ENCODE measurements at places on chromosomes 1 and 21.

DNA sequence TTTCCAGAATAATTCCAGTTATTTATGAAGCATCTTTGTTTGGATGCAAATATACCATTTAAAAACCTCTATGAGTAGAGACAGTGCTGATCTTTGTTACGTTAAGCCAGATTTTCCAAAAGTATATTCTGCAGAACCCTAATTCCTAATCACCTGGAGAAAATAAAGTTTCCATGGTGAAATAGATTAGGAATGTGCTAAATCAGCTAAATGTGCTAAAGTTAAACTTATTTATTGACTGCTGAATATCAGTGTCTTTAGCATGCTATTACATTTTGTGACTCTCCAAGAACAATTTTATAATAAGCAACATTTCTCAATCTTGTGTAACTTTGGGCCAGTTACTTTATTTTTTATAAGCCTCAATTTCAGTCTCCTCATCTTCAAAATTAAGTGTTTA is 196.3 kb upstream of the NFIA start:
- no peak for DNase-seq

DNA sequence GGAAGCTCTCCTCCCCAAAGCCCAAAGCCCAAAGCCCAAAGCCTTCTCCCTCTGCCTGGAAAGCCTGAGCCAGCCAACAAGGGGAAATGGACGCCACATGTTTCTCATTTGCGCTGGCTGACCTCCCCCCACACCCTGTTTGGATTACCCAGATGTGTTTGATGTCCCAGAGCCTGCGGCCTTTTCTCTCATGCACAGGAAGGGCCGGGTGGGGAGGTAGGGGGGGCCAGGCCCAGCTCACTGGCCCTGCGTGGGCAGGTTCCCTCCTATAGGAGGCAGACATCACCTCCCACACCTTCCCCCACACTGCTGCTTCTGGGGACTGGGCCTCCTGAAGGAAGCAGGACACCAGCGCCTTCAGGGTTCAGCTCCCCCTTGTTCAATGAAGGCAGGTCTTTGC is 116.3 kb downstream of the NAV1 start:
- DNase-seq, result no peak

DNA sequence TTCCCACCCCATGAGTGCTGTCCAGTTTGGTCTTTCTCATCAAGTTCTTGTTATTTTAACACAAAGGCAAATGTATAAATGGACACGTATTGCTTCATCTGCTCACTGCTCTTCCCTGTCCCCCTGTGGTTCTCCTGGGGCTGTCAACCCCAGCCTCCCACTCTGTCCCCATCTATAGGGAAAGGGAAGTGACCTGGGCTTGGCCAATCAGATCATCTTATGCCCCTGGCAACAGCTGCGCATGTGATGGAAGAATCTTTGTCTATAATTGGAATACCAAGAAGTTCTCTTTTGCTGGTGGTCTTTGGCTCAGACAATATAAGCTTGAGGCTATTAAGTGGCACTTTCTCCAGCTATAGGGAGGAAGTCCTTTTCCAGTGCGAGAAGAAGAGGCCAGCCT is 4.7 kb upstream of the CCSAP start:
- DNase-seq, result no peak

- DNase-seq, result no peak
Measured at GRCh38 chr1:54559771-54560231, 11.8 kb downstream of the ACOT11 start.

DNA sequence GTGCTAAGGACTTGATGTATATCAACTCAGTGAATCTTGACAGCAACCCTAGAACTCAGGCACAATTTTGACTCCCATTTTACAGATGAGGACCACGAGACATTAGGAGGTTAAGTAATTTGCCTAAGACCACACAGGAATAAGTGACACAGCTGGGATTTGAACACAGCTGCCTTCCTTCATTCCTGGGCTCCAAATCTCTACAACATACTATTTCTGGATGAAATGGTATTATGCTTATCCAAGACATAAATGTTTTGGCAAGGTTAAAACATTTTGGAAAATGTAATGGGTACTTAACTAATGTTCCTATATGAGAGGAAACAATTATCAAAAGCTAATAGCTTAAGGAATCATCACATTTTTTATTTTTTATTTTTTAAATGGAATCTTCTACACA is 4.8 kb downstream of the CLDN8 start:
- no peak for DNase-seq

- peak; percentile 58 for DNase-seq
Measured at GRCh38 chr1:207424570-207425131, 29.5 kb upstream of the CR2 start.

- DNase-seq, result no peak
Measured at GRCh38 chr1:100188617-100189016, 10.6 kb upstream of the LRRC39 start.

- peak; percentile 90 for DNase-seq
Measured at GRCh38 chr1:221632072-221632471, 109.8 kb downstream of the DUSP10 start.

- DNase-seq, result no peak
Measured at GRCh38 chr1:231317306-231318014, 20.2 kb downstream of the EXOC8 start.

DNA sequence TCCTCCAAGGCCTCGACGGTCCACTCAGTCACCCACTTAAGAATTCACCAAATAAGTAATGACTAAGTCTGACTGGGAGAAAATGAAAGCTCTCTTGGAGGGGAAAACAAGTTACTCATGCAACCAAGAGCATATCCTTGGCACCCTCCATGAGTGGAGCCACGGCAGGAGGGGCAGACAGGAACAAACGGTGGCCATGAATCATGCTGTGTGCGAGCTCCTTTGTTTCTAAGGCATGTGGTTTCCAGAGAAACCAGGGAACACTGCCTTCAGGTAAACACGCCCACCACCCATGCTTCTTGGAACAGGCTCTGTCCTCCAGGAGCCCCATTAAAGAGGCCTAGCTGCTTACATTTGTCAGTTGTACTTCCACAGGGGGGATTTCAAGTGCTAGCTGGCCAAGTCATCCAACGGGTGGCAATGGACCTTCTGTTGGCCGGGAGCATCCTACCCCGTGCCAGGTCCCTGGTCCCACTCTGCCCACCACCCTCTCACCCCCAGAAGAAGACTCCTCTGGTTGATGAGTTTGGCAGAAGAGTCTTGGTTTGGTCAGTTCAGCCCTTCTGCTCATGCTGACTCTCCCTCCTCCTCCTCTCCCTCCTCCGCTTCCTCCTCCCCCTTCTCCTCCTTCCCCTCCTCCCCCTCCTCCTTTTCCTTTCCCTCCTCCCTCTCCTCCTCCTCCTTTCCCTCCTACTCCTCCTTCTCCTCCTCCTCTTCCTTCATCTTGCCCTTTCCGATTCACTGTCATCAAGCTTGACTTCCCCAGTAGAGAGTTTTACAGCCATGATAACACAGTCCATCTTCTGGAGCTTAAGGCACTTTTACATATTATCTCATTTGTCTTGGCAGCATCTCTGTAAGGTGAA is 107.6 kb downstream of the CCDC185 start:
- DNase-seq, result no peak

DNA sequence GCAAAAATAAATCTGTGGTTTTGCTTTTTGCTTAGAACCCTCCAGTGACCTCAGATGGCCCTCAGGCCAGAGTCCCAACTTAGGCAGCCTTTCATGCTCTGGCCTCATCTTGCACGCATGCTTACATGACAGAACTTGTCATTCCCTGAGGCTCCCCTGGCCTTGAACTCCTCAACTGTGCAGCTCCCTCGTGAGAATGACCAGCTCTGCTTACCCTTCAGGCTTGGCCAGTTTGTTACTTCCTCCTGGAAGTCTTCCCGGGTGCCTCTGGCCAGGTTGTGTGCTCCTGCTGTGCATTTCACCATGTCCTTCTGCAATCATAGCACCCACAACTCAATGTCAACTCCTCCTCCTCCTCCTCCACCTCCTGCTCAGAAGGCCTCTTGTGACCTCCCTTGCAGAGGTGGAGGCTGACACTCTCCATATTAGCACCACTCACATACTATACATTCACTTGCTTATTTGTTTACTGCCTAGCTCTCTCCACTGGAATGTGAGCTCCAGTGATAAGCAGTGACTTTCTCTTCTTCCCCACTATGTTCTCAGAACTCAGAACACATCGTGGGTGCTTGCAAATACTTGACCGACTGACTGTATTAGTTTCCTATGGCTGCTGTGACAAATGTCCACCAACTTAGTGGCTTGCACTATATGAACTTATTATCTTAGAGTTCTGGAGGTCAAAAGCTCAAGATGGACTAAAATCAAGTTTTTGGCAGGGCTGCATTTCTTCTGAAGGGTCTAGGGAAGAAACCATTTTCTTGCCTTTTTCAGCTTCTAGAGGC is 41.9 kb downstream of the RCSD1 start:
- DNase-seq, result no peak

- DNase-seq, result peak; percentile 68
Measured at GRCh38 chr1:206933333-206933945, 11.7 kb upstream of the FCMR start.

- DNase-seq, result peak; percentile 66
Measured at GRCh38 chr1:2003541-2004131, at the start of gene CFAP74. CFAP74 (minus strand) TSS chr1:2003786; CDS start chr1:1990956, 12,830 bp downstream.

DNA sequence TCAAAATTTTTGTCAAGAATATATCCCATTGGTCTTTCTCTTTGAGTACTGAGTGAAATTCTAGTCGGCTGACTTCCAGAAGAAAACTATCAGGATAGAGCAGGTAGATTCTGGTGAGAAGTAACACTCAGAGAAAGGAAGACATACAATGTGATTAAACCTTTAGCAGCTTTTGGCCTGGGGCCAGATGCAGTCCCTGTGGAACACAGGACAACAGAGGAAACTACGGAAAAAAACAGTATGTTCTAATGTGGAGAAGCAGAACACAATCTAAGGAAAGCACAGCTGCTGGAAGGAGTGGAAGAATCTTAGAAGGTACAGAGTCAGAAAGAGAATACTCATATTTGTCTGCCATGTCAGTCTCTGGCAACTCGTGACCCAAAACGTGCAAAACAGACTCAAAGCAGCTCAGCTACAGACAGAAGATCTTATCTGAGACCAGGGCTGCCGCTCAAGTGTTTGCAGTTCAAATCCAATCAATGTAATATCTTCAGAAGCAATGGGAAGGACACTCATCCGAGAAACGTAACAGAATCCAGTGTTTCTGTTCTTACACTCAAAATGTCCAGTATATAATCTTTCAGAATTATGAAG is 283.8 kb downstream of the MRPL39 start:
- DNase-seq, result no peak

DNA sequence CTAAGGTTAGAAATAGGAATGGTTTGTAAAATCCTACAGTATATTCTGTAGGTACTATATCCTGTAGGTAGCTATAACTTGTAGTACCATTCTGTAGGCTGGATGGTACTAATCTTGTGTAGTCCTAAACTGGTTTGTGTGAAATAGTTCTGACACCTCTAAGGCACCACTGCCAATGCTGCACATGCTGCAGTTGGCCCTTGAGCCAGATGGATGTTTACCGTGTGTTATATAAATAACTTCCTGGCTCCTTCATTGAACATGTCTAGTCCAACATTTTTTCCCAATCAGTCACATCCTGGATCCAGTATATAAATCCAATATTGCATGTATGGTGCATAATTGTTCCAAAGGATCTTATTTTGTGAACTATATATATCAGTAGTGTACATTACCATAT is 89.5 kb upstream of the GNG4 start:
- no peak for DNase-seq

DNA sequence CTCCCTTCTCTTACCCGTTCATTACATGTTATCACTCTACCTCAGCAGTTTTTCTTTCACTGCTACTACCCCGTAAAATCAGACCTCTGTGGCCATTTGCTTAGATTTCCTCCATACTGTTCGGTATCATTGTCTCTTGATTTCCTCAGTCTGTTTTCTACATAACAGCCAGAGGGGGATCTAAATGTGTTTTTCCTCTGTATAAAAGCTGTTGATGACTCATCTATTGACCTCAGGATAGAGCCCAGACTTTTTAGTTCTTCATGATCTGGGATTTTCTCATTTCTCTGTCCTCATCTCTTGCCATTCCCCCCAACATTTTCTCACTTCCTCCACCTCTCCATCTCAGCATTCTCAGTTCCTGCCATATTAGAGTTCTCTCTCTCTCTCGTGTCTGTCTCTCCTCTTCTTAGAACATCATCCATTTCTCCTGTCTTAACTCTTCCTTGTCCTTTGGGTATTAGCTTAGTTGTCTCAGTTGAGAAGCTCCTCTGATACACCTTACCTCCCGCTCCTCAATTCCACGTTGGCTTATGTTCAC is 10.5 kb downstream of the OTUD3 start:
- no peak for DNase-seq

GRCh38 chr1:89904219-89904980 is 83.6 kb downstream of the LRRC8D start:
- peak; percentile 66 for DNase-seq

- no peak for DNase-seq
Measured at GRCh38 chr1:21384620-21385019, 55.3 kb upstream of the NBPF3 start.

- DNase-seq, result no peak
Measured at GRCh38 chr1:31399976-31400375, 13.0 kb upstream of the SERINC2 start.

DNA sequence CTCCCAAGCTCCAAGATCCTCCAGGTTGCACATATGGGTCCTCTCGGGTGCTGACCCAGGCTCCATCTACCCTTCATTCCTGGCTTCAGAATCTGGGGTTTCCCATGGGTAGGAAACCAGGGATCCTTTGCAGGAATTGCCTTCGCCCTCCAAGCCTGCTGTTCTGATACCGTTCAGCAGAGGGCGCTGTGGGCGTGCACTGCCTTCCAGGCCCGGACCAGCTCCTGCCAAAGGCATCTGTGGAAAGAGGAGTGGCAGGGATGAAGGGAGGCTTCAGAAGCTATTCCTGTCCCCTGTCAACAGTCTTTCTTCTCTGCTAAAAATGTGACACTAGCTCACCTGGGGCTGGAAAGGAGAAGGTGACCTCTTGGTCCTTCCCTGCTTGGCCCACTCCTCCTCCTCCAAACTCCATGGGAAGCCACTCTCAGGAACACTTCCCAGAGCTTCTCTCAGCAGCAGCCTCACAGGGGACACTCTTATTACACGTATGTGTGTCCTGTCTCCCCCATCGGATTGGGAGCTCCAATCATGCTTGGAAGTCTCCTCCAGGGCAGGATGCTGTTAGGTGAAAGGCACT is 71.2 kb downstream of the VWA5B1 start:
- DNase-seq, result peak; percentile 23

DNA sequence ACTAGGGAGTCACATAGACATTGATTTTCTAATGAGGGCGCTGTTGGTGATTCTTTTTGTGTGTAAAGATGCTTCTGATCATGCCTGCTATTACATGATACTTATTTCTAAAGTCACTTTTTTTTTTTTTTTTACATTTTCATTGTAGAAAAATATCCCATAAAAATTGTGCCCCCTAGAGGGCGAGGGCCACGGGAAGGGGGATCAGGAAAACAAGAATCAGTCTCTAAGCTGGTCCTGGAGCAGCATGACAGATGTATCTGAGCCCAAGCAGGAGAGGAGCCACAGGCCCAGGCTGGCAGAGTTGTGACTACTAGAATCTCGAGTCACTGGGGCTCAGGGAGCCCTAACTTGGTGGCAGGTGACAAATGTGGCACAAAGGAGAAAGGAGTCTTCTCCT is 28.1 kb downstream of the ZSCAN20 start:
- DNase-seq, result no peak

- DNase-seq, result no peak
Measured at GRCh38 chr1:40210511-40211204, 37.1 kb upstream of the TMCO2 start.
